ENCODE measurements at places on chromosomes 11 and 22.

DNA sequence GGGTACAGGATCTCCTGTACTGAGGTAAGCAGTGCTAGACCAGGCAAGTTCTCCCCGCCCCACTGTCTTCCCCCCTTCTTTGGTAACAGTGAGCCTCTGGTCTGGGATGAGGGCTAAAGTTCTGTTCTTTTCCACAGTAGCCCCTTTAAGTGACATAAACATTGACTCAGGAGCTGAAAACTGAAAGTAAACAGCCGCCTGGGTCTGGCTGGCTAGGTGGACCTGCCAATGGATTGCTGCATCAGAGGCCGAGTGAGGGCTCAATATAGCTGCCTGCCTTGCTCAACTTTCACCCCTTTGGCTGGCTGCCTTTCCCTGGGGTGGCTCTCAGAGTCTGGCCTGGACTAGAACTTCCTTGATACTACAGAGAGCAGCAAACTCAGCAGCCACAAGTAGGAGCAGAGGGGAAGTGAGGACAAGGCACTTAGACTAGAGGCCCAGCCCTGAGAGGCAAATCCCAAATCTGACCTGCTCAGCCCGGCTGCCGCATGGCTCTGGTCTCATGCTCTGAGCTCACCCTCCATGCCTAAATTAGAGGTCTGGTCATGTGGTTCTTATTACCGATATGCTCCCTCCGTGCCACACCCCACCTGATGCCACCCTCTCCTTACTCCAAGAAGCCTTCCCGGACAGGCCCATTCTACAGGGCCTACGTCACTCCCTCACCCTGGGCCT, 9.6 kb upstream of the UCP3 start:
- DNase-seq: peak; percentile 19

DNA sequence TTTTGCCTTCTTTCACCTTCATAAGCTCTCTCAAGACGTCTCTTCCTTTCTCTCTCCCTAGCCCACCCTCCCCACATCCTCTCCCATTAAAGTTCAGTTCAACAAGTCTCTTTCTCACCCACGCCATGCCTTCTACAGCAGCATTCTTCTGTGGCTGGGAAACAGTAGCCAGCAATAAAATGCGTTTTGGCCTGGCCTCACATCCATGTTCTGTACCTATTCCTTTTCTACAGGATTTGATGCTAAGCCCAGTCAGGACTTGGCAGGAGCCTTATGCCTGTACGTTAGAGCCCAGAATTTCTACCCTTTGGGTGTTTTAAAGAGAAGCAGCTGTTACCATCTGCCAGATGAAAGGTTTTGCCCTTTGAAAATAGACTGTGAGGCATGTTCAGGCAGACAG, 7.1 kb upstream of the CD44 start:
- no peak for DNase-seq

DNA sequence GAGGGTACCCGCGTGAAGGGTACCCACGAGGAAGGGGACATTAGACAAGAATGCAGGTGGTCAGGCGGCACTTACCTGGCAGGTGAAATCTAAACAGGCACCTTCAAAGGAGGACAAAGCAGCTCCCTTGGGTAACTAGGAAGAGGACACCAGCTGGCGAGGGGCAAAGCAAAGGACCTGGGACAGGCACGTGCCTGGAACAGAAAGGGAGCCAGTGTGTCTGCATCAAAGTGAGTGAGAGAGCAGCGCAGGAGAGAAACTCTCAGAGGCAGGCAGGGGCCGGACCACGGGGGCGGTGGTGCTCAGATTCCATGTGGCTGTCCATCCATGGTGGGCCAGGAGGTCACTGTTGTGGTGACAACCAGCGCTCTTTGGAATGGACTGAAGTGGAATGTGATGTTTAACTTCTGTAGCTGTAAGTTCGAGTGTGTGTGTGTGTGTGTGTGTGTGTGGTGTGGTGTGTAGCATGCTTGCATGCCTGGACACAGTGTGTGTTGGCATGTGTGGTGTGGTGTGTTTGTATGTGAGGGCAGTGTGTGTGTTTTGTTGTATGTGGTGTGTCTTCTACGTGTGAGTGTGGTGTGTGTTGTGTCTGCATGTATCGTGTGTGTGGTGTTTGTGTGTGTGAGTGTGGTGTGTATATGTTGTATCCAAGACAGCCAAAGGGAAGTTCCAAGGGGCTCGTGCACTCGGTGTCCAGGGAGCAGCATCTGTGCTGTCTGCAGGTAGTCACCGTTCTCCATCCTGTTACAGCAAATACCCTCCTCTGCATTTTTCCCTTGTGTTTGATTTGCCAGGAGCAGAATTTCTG, 86.4 kb downstream of the CDKN1C start:
- DNase-seq: no peak

GRCh38 chr22:46916886-46917770, 154.7 kb downstream of the TBC1D22A start:
- DNase-seq: no peak

GRCh38 chr11:35600331-35600838, 17.9 kb upstream of the FJX1 start:
- peak; percentile 6 for DNase-seq

DNA sequence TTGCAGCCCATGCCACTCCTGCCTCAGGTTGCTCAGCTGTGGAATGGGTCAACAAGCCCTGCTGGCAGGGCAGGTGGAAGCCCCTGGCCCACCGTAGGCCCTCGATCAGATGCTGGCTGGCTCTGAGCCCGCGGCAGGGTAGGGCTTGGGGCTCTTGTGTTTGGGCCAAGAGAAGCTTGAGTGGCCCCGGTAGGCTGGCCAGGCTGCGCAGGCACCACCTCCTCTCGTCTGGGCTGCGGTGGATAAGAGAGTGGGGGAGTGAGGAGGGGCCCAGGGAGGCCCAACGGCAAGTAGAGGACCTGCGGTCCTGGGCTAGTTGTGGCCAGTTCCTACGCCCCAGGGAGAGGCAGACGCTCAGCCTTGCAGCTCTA, 115.2 kb downstream of the CEP164 start:
- DNase-seq: no peak

Data from amygdala (tissue), 56 donors.